M059J (cell line): ENCODE measurements at places on chromosomes 5 and 9.

DNA sequence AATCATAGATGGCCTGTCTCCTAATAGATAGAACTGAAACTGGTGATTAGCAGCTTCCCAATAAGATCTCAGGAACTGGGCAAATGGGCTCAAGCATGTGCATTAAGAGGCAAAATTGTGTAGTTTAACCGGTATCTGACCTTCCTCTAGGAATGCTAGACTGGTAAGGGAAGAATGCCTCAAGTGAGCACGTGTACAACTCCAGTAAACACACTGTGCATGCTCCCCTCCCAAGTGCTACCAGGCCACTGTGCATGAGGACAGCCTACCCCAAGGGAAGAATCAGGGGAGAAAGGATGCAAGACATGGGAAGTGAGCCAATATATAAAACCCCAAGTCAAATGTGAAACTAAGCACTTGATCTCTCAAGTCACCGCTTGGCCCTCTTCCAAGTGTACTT is 1157.4 kb upstream of the CDH18 start:
- DNase-seq = peak; percentile 67

- no peak for DNase-seq
These were observed 74.5 kb downstream of the IQGAP2 start for GRCh38 chr5:76477571-76477970.

DNA sequence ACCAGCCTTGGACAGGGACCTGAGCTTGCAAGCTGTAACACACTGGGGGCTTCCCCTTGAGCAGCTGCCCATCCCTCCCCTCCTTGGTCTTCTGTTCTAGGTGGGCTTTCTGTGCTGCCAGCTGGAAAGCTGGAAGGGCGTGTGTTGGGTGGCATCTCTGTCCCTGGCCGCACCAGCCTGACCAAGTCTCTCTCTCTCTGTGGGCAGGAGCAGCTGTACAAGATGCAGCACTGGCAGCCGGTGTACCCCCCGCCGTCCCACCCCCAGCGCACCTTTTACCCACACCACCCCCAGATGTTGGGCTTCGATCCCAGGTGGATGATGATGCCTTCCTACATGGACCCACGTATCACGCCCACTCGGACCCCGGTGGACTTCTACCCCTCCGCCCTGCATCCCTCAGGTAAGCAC is 32.1 kb upstream of the POMT1 start:
- no peak for DNase-seq

DNA sequence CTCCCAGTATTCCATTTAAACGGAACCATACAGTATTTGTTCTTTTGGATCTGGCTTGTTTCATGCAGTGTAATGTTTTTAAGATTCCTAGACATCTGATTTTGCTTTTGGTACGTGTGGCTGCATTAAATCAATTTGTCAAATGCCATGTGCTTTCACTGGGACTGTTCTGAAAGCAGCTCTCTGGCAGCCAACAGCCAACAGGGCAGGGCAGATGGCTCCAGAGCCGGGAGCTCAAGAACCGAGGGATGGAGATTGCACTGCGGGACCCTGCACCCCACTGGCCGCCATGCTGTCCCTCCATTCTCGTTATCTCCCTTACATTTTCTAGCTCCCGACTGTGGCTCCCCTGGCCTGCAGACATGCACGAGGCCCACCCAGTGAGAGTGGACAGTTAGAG is 33.4 kb upstream of the AIF1L start:
- no peak for DNase-seq

DNA sequence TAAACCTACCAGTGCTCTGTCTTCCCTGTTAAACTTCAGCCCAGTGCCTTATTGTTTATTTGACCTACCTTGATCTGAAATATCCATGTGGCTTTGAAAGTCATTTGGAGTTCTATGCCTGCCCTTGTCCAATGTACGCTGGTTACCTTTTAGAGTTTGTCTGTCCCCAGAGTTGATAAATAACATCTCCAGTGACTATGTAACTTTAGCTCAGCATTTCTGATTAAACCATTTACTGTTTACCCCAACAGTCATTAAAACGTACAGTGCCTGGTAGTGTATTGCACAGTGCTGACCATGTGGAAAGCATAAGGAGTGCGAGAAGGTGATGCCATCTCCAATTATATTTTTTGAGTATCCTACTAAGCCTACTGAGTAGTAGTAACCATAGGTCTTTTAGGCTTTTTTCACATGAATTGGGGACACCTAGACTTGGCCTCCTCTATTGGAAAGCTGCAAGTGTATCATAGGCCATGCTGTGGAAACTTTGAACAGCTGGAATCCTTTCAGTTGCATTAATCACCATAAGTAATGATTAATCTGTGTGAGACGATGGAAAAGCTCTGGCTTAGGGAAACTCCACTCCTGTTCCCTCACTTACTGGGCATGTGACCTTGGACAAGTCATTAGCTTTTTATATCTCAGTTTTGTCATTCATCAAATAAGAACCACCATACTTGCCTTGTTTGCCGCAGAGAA is 93.5 kb downstream of the MAST4 start:
- no peak for DNase-seq

DNA sequence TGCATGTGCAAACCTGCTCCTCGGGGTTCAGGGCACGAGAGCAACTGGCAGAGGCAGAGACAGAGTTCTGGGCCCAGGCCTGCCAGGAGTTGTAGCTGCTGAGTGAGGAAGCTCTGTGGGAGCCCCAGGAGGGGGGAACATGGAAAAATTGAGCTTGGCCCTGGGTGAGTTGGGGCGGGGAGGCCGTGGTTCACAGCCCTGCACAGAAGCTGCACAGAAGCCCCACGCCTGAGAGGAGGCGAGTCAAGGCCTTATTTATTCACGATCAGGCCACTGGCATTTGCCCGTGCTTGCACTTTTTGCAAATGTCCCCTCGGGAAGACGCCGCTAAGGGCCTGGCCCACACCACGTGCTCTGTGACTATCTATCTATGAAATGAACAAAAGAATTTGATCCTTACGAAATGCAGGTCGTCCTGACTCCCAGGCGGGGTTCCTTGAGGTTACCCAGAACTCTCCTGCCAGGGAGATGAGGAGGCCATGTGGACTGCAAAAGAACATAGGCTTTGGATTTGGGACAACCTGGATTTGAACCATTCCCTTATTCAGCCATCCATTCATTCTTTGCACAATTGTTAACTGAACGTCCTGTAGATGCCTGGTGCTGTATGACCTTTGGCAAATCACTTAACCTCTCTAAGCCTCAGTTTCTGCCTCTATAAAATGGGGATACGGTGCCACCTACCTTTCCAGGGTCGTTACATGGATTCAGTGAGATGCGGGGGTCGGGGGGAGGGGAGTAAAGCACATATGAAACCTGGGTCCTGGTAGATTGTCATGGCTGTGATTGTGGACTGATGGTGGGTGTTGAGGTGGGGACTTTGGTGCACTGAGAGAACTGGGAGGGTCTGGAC is 17.9 kb downstream of the COL27A1 start:
- no peak for DNase-seq

DNA sequence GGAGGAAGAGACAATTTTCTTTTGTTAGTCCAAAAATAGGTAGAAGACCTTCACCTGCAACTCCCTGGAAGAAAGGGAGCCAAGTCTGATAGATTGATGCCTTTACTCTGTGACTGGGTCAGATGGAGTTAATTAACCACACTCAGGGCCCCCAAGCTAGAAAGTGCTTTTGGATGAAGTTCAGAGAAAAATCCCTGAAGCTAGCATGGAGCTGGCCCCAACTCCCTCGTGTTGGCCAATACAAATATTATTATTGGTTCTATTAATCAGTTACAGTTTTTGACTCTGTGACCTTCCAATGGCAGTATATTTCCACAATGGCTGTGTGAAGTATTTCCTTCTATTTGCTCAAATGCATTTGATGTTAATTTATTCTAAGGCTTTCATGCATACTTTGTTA is 1753.5 kb downstream of the EFNA5 start:
- DNase-seq = no peak

DNA sequence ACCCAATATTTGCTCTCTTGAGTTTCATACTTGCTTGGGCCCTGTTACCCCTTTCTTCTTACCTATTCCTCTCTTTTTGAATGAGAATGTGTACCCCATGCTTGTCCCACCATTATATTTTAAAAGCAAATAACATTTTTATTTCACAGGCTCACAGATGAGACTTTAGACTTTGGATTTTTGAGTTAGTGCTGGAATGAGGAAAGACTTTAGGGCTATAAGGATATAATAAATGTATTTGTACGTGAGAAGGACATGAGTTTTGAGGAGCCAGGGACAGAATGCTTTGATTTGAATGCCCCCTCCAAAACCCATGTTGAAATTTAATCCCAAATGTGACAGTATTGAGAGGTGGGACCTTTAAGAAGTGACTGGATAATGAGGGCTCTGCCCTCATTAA is 33.1 kb upstream of the TNPO1 start:
- DNase-seq = no peak

DNA sequence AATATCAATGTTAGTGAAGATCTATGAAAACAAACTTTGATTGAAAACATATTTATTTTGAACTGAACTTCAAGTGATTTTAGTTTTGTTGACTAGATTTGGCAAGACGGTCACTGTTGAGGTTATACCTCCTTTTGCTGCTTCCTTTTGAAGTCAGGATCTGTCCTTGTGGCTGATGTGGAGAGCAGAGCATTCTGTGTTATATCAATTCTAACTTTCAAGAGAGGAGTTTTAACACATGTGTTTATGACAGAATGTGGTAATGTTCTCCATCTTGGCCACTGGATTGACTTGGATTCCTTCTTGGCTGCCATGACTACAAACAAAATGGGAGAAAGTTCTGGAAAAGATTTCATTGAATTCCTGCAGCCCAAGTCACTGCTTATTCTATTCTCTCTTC is 104.0 kb upstream of the ACTBL2 start:
- DNase-seq = no peak
